ENCODE measurements at places on chromosomes 11 and 22.

- DNase-seq, result no peak
Observed at GRCh38 chr22:30273711-30274436, 7.2 kb upstream of the OSM start.

DNA sequence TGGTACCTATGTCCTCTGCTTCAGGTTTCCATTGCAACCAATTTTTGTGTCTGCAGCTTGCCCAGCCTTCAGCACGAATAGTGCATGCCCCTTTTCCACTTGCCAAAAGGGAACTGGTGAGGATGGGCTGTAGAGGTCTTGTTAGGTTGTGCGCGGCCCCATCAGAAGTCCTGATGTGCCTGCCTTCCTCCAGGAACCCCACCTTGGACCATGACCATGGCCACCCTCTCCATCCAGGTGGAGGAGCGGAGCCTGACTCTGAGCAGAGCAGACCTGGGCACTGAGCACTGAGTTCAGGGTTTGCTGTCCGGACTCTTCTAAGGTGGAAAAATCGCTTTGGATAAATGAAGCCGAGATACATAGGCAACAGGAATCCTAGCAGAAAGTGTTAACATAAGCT is 6.9 kb downstream of the GLB1L2 start:
- no peak for DNase-seq

- DNase-seq, result no peak
Observed at GRCh38 chr22:32827049-32827602, 25.6 kb downstream of the TIMP3 start.

GRCh38 chr11:72969894-72970335 is 155.7 kb downstream of the ATG16L2 start:
- peak; percentile 42 for DNase-seq

GRCh38 chr11:117020869-117021564 is 77.2 kb downstream of the SIK3 start:
- DNase-seq, result no peak

DNA sequence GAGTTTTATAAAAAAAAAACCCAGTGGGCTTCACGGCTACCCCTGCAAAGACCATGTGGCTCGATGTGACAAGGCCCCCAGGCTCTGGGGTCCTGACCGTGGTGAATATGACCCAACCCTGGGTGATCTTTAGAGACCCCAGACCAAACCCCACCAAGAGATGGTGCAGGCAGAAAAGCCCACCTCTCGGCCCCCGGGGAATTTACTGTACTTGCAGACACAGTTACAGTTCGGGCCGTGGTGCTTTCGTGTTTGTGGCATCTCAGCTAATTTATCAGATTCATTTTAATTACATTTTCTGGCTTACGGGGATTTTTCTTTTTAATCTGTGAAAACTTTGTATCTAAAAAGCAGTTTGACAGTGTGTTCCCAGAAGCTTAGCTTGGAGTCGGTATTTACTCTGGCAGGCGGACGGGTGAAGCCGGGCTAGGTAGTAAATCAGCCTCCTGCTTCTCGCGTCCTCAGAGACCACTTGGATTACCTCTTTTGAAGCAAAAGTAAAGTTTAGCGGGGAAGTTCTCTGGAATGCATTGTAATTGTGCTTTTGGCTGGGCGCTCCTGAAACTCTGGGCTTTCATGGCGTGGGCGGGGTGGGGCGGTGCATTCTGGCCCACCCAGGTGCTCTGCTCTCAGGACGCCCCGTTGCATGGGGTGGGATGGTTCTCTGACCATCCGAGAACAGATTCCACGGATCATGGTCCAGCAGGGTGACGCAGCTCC is 25.3 kb downstream of the ANO1 start:
- DNase-seq, result no peak

- no peak for DNase-seq
Observed at GRCh38 chr11:58497951-58498350, 10.0 kb downstream of the OR5B21 start.

DNA sequence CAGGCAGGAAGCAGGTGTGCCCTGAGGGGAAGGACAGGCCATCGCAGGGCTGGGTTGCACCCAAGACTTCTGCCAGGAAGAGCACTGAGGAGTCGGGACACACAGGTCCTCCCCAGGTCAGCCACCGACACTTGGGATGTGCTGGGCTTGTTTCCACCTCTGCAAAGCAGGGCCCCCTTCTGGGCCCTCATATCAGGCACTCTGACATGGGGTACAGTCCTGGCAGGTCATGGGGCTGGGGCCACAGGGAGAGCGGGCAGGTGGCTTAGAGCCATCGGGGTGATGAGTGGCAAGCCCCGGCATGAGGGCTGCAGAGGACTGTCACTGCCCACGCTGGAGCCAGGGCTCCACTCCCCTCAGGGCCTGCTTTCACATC is 7.9 kb upstream of the ADORA2A start:
- DNase-seq, result no peak

GRCh38 chr22:35987487-35987886 is 41.1 kb downstream of the RBFOX2 start:
- DNase-seq, result no peak

DNA sequence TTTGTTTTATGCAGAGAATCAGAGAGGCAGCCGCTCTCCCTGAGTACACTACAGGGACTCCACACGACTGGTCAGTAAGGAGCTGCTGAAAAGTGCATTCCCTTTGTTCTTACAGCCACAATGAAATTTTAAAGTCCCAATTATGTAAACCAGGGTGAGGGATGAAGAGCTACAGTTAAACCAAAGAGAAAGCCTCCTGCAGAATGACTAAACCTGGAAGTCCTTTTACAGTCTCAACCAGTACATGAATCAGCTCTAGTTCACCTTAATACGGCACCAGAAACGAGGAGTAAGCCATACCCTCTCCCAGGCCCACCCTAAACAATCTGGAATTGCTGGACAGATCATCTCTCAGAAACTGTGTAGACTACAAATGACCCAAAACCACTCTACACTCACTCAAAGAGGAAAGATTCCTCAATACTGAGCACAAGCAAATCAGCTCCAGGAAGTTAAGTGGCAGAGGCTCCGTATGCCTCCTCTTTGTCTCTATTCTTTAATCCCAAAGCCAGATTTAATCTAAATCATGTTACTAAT is 113.1 kb downstream of the RBFOX2 start:
- no peak for DNase-seq

- DNase-seq, result no peak
Observed at GRCh38 chr22:35489239-35489638, 51.4 kb upstream of the RASD2 start.

DNA sequence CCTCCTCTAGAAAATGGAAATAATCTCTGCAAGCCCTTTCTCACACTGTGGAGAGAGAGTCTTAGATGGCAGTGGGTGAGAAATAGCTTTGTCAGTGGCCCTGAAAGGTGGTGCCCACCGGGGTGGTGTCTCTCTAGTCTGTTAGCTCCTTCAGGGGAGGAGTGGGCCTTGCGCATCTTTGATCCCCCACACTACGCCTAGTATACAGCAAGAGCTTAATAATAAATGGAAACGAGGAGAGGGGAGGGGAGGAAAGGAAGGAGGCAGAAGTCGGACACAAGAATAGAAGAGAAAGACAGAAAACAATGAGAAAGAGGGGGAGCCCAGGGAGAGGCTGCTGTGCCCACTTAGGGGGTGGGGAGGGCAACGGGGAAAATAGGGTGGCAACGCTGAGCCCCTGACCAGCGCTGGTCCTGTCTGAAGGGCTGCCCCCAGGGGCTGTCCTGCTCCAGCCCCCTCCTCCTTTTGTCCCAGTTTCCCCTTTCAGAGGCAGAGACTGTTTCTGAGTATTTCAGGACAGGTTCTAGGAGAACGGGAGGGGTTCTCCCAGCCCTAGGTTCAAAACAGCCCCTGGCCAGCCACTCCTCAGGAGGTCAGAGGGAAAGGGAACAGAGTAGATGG is 1.2 kb downstream of the ARRB1 start:
- no peak for DNase-seq

DNA sequence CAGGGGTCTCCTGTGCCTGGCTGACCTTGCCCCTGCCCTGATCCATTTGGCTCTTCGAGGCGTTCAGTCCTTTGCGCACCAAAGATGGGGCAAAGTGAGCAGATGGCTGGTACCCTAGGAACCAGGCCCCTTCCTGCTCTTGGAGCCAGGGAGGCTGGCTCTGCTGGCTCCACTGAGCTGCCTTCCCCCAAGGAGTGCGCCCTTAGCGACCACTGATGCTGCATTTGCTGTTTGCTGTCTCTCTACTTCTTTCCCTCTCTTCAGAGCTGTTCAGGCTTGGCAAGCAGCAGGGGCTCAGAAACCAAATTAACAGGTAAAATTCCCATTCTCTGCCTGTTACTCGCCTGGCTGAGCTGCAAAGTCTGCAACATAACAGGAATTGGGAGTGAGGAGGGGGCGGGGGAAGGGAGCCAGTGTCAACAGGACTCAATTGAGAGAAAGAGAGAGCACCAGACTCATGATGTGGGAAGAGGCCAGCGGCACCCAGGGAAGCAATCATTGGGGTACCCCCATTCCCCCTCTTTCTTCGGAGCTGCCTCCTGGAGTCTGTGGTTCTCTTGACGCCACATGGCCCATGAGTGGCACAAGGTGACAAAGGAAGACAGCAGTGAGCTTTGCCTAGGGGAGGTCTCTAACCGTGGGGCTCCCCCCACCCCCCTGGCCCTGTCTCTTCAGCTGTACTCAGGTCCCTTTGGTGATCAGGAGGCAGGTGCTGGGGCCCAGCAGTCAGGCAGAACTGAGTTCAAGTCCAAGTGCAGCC is 102.3 kb downstream of the TP53I11 start:
- no peak for DNase-seq

DNA sequence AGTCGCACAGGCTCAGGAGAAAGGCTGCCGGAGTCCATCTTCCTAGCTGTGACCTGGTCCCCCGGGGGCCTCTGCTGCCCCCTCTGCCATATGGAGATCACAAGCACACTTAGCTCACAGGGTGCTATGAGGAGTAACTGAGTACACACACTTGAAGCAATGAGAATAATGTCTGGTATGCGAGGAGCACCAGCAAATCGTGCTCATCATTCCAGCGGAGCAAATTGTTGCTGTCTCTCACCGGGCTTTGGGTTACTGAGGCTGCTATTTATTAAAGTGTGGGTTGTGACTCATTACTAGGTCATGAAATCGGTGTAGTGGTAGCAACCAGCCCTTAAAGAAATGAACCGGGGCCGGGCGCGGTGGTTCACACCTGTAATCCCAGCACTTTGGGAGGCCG is 48.1 kb upstream of the EIF3D start:
- DNase-seq, result no peak

DNA sequence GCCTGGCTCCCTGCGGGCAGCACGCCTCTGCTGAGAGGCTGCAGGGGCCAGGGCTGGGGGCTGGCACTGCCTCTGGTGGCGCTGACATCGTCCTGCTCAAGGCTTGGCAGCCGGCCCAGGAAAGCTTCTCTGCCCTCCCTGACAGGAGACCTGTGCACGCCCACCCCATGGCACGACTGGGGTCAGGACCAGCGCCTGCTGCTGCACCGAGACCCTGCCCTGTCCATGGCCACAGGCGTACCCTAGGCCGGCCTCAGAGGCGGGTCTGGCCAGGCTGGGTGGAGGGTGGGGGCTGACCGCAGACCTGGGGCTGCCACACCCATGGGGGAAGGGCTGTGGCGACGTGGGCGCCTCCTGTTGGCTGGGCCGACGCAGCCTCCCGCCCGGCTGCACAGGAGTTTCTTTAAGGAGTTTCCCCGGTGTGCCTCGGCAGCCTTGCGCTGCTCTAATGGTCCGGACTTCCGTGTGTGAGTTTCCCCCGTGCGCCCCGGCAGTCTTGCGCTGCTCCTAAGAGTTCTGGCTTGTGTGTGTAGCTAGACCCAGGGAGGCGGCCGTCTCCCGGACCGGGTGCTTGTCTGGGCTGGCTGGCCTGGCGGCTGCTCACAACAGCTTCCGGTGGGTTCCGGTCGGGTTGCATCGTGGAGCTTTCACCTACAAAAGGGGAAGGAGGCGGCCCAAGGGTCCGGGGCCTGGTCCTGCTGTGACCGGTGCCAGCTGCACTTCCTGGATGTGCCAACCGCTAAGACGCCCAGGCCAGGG is 4.6 kb downstream of the TRABD start:
- peak; percentile 94 for DNase-seq

- DNase-seq, result no peak
Observed at GRCh38 chr22:32932176-32932575, 126.0 kb downstream of the SYN3 start.

DNA sequence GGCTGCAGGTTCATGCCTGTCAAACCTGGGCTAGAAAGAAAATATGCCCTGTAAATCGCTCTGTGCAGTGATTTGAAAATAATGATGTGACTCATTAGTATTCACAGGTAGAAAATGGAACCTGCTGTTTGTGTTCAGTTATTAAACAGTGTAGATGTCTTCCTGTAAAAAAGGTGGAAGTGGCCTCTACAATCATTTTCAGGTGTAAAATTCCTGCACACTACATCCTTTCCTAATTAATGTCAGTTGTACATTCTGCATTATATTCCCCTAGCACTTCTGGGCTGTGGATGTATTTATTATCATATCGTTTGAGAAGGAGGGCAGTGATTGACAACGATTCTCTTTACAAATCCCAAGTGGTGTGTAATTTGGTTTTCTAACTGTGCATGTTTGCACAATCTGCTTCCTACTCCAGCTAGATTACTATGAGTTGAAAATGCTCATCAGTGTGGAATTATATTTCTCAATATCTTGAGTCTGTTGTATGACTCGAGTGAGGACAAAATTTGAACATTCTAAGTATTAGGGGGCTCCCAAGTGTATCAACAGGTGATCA is 454.0 kb upstream of the DDI1 start:
- no peak for DNase-seq

DNA sequence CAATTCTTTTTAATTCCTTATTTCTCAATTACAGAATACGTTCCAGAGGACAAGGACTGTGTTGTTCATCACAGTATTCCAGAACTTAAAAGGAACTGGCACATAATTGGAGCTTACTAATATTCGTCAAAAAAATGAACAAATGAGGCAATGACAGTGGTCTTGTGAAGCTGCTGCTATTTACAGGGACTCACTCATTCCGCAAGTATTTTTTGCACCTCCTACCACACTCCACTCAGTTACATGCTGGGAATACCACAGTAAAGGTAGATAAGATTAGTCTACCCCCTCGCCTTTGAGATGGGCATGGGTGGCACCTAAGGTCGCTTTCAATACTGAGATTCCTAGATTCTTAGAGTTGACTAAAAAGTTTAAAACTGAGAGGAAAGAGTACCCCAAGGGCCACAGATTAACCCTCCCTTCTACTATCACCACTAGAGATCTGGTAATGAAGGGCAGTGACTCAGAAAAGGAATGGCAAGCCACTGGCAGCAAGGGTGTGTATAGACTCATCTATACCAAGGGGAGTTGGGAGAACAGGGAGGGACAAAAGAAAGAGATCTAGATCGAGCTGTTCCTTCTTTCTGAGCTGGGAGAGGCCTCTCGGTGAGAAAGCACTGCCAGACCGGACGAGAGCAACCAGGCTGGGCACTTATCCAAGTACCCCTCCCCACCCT is 85.0 kb downstream of the RPL27A start:
- DNase-seq, result no peak

GRCh38 chr11:65417702-65418430 is 4.7 kb upstream of the NEAT1 start:
- DNase-seq, result peak; percentile 76

GRCh38 chr11:129302386-129303101 is 73.1 kb upstream of the BARX2 start:
- DNase-seq, result no peak

GRCh38 chr11:71066311-71066710 is 186.1 kb downstream of the SHANK2 start:
- DNase-seq, result no peak

- DNase-seq, result no peak
Observed at GRCh38 chr11:15775015-15775541, 581.3 kb downstream of the SOX6 start.

- peak; percentile 27 for DNase-seq
Observed at GRCh38 chr11:2314525-2315394, 12.9 kb downstream of the TSPAN32 start.
